Heart right ventricle (tissue), 16 donors: ENCODE measurements at places on chromosomes 3 and 15. TPM values are rescaled to one million over a fixed set of nuclear protein-coding genes. Genes with fewer than 3 reads are reported as not detected.
A peak's percentile ranks its signal among the peaks of the same experiment; 100 is the strongest.

DNA sequence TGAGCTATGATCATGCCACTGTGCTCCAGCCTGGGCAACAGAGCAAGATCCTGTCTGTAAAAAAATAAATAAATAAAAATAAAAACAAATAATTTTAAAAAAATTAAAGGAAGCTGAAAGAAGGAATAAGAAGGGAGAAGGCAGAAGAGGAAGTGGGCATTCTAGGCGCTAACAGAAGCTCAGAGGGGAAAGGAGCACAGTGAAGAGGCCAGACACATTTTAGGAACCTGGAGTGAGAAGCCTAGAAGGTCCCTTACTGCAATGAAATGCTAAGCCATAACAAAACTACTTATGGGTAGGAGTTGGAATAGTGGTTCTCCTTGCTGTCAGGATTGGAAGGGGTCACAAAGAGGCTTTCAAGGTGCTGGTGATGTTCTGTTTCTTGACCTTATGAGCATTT is 64.0 kb downstream of the ITGB5 start:
- DNase-seq = no peak

Gene MINAR1
- 0.13 TPM for total RNA-seq

GRCh38 chr3:131605916-131606315 is 103.1 kb upstream of the MRPL3 start:
- no peak for DNase-seq

GRCh38 chr15:59237924-59238331 is 31.3 kb downstream of the LDHAL6B start:
- no peak for DNase-seq

DNA sequence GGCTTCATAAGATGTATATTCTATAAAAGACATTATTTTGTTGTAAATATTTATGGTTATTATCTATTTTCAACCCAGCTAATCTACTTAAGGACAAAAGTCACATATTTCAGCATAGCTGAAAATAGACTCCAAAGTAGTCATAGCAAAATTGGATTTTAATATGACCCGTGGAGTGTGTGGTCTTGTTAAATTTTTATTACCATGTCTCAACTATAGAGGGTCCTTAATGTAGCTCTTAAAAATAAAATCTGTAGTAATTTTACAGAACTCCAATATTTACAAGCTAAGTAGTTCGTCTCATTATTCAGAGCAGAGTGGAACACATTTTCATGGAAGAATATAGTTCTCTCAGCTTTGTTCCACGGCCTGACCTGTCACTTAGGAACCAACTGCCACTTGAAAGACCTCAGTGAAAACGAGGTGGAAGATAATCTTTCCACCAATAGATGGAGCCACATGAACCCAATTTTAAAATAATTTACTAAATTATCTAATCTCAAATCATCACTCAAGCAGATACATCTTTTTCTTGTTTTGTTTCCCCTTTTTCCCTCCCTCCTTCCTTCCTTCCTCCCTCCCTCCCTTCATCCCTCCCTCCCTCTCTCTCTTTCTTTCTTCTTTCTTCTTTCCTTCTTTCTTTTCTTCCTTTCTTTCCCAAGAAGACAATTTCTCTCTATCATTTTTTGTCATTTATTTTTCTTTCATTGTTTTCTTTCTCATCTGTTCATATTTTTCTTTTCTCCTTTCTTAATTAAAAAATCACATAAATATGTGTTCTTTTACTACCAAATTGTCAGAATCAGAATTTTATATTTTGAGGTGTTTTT is 97.2 kb downstream of the CLDN1 start:
- no peak for DNase-seq

Gene ENTPD3
- 0.77 TPM for total RNA-seq

DNA sequence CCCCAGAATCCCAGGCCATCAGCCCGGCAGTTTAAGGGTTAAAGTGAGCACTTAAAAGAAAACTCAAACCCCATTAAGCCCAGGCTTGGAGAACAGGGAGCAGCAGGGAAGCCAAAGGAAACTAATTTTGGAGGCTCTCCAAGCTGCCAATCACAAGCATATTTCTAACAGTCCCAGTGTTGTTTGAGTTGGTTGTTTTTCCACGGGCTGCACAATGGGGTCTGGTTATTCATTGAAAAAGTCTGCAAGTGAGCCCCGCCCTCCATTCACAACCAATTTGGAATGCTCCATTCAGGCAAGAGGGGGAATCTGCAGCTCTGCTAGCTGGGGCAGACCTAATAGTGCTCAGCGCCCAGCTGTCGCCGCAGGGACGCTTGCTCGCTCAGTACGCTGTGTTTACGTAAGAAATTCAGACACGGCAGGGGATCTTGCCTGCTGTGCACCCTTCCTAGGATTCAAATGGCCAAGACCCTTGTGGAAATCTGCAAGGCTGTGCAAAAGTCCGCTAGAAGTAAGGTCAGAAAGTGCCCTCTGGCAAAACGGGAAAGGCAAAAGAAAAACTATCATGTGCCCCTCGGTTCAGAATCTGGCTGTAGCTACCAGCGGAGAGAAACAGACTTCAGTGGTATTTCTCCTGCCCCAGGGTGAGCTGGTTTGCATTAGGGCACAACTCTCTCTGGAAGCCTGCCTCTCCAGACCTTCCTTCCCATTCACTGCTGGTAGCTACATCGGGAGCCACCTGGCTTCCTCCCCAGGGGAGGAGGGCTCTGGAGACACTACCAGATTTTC is 11.0 kb downstream of the ETV5 start:
- peak; percentile 40 for DNase-seq

DNA sequence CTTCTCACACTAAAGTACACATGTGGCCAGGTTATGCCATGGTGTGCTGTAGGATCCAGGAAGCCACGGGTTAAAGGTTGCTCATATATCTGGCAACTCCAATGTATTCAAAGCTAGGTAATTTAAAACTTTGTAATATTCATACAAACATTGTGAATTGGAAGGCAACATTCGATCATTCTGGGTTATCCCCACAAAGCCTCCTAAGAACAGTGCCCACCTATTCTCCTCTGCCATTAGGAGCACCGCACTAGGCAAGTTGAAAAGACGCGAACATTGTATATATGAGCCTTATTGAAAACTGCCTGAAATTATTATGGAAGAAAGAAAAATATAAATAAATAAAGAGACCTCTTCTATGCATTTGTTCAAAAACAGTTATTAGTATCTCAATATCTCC is 228.2 kb downstream of the IGSF11 start:
- DNase-seq = no peak

Gene AADACL2
- not detected for total RNA-seq

- DNase-seq = no peak
These were observed 1114.3 kb downstream of the IGSF11 start for GRCh38 chr3:117920253-117920898.

- no peak for DNase-seq
These were observed 230.0 kb upstream of the LYSMD4 start for GRCh38 chr15:99963096-99963825.

Gene KIF15
- total RNA-seq = 0.99 TPM
